Renal cortical epithelial cell (primary cell): ENCODE measurements at places on chromosomes 7 and 10. TPM values are rescaled to one million over a fixed set of nuclear protein-coding genes. Genes with fewer than 3 reads are reported as not detected.

- DNase-seq, result no peak
These were observed 54.8 kb downstream of the MPP7 start for GRCh38 chr10:28248092-28248491.

DNA sequence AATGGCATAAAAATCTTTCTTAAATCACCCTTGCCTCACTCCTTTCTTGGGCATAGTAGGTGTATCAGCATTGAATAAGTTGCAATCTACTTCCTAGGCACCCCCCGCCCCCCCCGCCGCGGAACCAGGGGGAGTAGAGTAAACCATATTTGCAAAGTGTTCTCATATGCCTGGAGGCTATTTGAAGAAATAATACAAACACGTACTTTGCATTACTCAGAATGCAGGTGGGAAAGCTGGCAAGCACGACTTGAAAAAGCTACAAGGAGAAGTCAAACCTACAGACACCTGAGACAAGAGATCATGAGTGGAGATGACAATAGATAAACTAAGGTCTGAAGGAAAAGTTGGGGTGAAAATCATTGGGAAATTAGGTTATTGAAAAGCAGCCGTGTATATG, 65.6 kb downstream of the POM121L12 start:
- peak; percentile 7 for DNase-seq

DNA sequence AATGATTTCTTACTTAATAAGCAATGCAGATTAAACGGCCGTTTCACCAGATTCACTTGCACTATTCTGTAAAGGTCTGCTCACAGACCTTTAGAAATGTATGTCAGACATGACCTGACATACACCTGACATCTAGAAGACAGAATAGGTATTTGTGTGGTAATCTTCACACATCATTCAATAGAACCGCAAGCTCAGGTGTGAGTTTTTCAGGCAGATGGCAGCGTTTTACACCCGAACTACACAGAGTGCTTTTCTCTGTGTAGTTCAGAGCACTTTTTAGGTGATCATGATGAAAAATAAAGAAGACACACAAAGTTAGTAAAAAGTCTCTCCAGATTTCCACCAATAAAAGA, 63.2 kb downstream of the PRKCQ start:
- DNase-seq, result no peak

DNA sequence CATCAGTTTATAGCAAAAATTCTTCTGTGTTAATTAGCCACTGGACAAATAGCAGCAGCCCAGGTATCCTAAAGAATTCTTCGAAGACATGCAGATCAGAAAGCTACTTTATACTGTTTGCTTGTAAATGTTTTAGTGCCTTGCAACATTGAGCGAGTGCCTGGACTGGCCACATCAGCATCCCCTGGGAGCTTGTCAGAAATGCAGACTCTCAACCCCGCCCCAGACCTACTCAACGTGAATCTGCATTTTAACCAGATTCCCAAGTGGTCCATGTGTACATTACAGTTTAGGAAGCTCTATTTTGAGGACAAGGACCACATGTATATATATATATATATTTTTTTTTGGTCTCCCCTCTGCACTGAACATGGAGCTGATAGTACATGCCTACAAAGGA, 18.5 kb upstream of the PLEKHS1 start:
- no peak for DNase-seq

DNA sequence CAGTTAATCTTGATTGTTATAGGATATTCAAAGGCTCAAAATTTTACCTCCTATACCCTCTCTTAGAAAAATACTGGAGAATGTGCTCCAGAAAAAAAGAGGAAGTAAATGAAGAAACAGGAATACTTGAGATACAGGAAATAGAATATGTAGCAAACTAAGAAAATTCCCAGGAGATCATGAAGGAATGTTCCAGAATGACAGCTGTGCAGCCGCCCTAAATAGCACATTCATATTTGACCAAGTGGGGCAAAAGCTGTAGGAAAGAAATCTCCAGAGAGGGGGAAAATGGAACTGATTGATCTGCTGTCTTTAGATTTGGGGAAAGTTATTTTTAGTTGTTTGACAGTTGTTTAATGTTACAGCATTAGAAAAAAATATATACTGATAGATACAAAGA, 46.2 kb upstream of the ZEB1 start:
- no peak for DNase-seq

DNA sequence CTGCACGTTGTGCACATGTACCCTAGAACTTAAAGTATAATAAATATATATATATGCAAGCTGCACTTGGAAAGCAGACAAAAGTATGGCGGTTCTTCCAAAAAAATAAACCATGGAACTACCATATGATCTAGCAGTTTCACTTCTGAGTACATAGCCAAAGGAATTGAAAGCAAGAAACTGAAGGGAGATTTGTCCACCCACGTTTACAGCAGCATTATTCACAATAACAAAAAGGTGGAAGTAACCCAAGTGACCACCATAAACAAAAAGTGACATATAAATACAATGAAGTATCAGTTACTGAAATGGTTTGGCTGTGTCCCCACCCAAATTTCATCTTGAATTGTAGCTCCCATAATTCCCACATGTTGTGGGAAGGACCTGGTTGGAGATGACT, 525.3 kb upstream of the CELF2 start:
- DNase-seq, result no peak

DNA sequence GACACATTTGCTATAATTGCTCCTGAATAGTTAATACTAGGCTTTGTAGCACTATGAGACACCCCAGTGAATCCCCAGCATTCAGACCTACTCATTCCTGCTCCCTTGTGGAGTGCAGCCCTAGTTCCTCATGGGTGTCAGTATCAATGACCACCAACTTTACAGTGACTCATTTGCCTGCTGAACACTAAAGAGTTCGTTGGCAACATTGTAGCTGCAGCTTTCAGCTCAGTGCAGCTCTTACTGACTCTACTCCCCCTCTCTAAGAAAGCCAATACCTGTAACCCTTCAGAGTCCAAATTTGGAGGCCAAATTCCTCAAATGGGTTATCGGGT, 127.1 kb upstream of the MTPN start:
- peak; percentile 29 for DNase-seq

GRCh38 chr10:131635564-131636015, 265.2 kb upstream of the PPP2R2D start:
- DNase-seq, result peak; percentile 70

DNA sequence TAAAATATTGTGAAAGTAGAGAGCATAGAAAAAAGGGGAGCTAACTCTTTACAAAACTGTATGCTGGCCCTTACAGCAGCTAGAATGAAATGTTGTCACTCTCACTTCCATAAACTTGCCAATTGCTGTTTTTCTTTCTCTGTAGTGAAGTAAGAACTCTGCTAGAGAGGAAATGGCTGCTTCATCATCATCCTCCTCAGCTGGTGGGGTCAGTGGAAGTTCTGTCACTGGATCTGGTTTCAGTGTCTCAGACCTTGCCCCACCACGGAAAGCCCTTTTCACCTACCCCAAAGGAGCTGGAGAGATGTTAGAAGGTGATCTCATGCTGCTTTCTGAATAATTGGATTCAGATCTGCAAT, 7.6 kb upstream of the ASCC1 start:
- no peak for DNase-seq

HGF gene
- total RNA-seq, result 0.15 and 0.17 TPM in 2 replicates

- DNase-seq, result no peak
These were observed 1494.9 kb upstream of the LRRTM3 start for GRCh38 chr10:65430979-65431378.

GRCh38 chr10:8050556-8051108, 3.9 kb upstream of the GATA3 start:
- no peak for DNase-seq

- DNase-seq, result no peak
These were observed 19.3 kb downstream of the VKORC1L1 start for GRCh38 chr7:65892161-65892560.

- no peak for DNase-seq
These were observed 23.3 kb downstream of the OGDHL start for GRCh38 chr10:49738616-49739360.

CYP3A7 gene
- total RNA-seq, result not detected in 2 replicates

- no peak for DNase-seq
These were observed 90.3 kb downstream of the MICALL2 start for GRCh38 chr7:1368682-1369571.

GRCh38 chr10:69445041-69445440, 6.2 kb upstream of the TSPAN15 start:
- peak; percentile 79 for DNase-seq

CEP55 gene
- 1.8 and 36.8 TPM in 2 replicates for total RNA-seq

GRCh38 chr7:132511921-132512320, 64.3 kb downstream of the PLXNA4 start:
- no peak for DNase-seq

GRCh38 chr7:132077971-132078685, 498.1 kb downstream of the PLXNA4 start:
- no peak for DNase-seq

DNA sequence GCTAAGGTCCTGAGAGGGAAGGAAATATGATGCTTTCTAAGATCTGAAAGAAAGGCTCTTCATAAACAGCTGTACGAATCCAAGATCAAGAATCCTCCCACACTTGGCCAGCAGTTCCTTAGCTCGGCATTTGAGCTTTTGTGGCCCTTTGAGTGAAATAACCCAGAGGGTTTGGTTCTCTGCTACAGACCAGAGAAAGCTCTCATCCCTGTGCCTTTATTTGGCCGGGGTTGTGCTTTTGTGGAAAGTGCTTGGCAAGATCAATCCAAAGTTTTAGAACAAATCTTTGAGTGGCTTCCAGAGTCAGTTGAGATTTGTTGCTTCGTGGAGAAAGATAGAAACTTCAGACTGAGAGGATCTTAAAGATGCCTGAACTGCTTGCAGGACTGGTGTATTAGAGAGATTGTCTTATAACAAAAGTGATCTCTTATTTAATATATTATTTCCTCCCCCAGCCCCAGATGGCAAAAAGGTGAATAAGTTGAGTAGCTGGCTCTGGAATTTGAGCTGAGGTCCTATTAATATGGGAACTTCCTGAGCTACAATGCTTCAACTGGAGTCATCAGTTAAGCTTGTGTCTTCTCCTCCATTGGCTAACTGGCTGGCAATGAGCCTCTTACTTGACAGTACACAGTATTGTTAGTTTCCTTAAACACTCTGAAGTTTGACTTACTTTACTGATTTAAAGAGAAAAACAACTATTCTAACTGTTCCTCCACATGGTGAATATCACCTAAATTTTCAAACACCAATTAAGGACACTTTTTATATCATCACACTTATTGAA, 687.3 kb downstream of the MAGI2 start:
- DNase-seq, result no peak

- peak; percentile 15 for DNase-seq
These were observed 10.1 kb downstream of the GPR146 start for GRCh38 chr7:1054438-1054837.

GRCh38 chr10:118264838-118265470, 77.2 kb downstream of the FAM204A start:
- DNase-seq, result peak; percentile 71

MALRD1 gene
- total RNA-seq, result 0.35 TPM in 1 of 2 replicates, not detected in the other

DNA sequence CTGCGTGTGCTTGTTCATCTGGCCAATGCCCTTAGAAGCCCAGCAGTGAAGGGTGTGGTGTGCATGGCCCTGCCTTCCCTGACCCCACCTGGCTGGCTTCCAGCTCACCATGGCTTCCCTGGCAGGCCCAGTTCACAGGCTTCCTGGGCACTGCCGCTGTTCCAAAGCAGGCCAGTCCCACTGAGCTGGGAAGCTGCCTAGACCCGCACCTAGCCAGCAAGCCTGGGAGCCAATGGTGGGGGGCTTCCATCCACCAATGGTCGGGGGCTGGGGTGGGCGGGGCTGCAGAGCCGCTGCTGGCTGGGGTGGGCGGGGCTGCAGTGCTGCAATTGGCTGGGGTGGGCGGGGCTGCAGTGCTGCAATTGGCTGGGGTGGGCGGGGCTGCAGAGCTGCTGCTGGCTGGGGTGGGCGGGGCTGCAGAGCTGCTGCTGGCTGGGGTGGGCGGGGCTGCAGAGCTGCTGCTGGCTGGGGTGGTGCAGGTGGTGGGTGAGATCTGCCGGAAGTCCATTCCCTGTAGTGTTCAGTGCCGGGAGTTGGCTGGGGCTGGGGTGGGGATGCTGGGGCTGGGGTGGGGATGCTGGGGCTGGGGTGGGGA, 12.4 kb downstream of the CALY start:
- DNase-seq, result peak; percentile 66

EVX1 gene
- total RNA-seq, result not detected in 2 replicates

DNA sequence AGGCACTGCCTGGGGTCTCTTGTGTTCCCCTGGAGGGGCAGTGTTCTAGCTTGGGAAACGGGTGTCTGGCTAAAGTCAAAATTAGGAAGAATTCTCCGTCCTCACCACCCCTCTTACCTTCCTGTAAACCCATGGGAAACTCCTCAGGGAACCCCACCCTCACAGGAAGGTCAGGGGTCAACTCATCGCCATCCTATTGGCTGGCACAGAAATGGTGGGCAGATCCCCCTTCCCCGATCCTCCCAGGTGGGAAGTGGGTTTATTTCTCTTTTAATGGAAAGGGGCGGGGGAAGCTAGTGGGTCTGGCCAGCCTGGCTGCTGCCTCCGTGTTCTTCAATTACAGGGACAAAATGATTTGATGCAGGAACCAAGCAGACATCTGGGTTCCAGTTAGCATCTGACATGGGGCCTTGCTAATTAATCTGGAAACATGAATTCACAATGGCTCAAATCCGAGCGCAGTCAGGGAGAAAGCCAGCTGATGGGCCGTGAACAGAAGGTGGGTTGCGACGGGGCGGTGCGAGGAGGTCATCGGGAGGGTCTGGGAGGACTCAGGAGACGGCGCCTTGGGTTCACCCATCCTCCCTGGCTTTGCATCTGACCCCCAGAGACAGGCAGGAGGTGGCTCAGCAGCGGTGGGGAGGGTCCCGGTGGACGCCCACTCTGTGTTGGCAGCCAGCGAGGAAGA, 66.6 kb downstream of the SLIT1 start:
- no peak for DNase-seq

DNA sequence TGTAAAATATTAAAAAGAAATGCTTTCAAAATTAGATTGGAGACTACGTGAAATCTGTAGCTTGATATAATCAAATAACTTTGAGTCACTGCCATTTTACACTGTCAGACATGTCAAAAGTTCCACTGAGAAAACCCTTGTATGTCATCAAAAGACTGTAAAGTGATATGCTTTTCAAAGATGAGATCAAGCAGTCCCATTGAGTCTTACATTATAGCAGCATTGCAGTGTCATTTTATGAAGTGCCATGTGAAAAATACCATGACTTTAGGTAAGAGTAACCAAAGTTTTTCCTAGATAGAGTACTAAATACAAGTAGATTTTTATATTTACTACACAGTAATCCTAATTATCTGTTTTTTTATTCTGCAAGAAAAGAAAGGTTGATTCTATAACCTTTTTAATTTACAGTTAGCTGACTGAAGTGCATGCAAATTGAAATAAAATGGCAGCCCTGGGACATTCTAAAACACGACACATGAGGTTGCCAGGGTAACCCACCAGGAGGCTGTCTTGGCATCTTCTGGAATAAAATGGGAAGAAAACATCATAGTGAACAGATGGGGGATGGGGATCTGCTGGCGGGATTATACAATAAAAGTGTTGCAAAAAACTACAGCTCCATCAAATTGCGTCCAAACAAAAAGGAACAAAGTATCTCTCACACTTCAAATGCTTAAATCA, 91.3 kb upstream of the TMEM106B start:
- DNase-seq, result no peak
